Right hindlimb (tissue), 1 donor: ENCODE measurements at places on chromosomes 11 and 22.

DNA sequence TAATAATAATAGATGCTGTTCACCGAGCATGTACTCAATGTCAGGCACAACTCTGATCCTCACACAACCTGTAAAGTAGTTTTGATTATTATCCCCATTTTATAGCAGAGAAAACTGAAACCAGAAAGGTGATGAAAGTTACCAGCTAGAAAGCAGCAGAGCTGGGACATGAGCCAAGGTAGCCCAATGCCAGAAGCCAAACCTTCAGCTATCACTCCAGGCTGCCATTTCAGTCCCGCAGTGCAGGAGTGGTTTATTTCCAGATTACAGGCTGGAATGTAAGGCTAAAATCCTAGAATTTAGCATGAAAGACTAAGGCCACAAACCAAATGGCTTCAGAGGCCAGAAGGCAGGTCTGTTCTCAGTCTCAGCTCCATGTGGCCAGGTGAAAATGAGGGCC, 108.8 kb downstream of the TENM4 start:
- DNase-seq: no peak

DNA sequence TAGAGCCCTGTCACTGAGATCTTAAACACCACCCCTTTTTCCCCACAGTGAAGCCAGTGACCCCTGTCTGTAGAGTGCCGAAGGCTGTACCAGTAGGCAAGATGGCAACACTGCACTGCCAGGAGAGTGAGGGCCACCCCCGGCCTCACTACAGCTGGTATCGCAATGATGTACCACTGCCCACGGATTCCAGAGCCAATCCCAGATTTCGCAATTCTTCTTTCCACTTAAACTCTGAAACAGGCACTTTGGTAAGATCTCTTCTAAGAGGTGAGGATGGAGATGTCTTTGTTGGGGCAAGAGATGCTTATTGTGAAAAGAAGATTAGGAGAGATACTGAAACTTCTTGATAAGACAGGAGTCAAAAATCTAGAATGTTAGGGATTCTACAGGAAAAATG, 75.9 kb downstream of the JAM3 start:
- DNase-seq: no peak

DNA sequence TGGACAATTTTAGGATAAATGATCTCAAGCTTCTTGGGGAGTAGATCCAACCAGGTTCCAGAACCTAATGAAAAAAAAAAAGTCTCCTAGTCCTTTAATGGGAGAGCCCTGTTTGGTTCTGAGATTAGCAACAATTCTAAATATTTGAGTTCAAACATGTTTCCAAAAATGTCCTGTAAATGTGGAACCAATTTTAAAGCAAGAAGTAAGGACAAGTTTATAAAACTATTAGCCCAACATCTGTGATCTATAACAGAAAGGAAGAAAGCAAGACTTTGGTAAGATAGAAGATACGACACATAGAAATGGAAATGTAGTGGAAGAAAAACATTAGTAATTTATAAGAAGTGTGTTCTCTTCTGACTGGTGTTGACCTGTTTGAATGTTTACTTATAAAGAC, 79.7 kb upstream of the SLC5A12 start:
- no peak for DNase-seq

DNA sequence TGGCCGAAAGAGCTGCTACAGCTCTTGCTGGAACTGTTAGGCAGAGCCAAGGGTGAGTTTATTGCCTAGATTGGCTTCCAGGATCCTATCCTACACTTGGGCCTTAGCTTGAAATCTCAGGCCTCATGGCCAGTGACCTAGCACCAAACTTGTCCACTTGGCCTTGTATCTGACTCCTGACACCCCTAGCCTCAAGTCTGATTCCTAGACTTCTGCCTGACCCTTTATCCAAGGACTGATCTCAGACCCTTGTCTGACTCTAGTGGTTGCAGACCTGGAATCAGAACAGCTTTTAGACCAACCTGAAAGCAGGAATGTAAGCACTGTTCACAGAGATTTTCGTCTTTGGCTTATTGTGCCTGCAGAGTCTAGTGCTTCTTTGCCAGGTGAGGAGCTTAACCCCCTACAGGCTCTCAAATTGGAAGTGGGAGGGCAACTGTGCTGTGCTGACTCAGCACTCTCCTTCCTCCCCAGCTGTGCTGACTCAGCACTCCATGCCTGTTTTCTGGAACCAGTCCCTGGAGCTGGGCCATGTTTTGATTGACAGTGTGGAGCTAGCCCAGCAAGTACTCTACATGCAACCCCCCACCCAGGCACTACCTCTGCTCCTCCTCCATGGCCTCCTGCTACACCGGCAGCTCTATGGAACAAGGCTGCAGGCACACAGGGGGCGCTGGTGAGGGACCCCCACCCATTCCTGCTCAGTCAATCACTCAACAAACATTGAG, 35.1 kb downstream of the RRP8 start:
- DNase-seq: peak; percentile 61

- no peak for DNase-seq
Observed at GRCh38 chr11:2250041-2250440, 20.3 kb downstream of the ASCL2 start.

GRCh38 chr22:28410050-28410816, 269.4 kb downstream of the TTC28 start:
- no peak for DNase-seq

GRCh38 chr11:22084564-22084963, 108.3 kb upstream of the ANO5 start:
- no peak for DNase-seq

GRCh38 chr22:37998543-37998942, 14.2 kb upstream of the SOX10 start:
- DNase-seq: no peak

GRCh38 chr11:46846510-46846830, 390 bp upstream of the CKAP5 start:
- no peak for DNase-seq

DNA sequence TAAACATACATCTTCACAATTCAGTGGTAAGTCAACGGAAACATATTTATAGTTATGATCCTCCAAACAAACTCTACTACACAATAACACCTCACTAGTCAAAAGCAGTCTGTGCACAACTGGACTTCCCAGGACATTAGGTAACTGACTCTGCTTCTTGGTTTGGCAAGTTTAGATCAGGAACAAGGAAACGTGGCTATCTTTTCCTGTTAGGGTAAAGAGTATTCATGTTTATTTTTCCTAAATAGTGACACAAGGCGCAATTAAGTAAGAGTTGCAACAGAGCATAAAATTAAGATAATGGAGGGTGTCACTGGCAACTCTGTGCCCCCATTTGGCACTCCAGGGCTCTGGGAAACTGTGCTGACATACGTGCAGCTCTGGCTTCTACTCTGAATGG, 70.2 kb upstream of the TP53AIP1 start:
- DNase-seq: no peak

- no peak for DNase-seq
Observed at GRCh38 chr11:26743622-26744021, 21.8 kb upstream of the SLC5A12 start.

DNA sequence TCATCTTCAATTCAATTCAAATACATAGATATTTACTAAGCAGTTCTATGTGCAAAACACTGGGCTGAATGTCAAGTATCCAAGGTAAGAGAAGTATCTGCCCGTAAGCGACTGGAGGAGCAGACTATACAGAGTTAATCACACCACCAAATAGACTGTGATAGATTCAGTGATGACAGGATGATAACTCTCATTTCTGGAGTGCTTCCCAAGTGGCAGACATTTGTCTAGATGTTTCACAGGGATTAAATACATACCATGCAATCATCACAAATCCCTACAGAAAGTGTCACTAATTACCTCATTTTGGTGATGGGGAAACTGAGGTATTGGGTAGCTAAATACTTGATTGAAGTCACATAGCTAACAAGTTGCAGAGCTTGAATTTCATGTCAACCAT, 508.7 kb upstream of the TENM4 start:
- no peak for DNase-seq

- peak; percentile 84 for DNase-seq
Observed at GRCh38 chr11:61917334-61918109, at the start of gene RAB3IL1. TSS of gene RAB3IL1 (minus strand) at chr11:61917566. CDS start at chr11:61917367, 199 bp downstream.

DNA sequence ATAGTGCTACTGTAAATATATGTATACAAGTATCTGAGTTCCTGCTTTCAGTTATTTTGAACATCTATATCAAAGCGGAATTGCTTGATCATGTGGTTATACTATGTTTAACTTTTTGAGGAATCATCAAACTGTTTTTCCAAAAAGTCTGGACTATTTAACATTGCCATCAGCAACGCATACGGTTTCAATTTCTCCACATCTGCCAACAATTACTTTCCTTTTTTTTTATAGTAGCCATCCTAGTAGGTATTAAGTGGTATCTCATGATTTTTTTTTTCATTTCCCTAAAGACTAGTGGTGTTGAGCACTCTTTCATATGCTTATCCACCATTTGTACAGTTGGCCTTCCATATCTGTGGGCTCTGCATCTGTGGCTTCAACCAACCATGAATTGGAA, 1.3 kb upstream of the UBE4A start:
- DNase-seq: no peak
